ENCODE measurements at places on chromosomes 3 and 15.

- DNase-seq = no peak
Observed at GRCh38 chr15:62750471-62750870, 292.1 kb upstream of the TPM1 start.

DNA sequence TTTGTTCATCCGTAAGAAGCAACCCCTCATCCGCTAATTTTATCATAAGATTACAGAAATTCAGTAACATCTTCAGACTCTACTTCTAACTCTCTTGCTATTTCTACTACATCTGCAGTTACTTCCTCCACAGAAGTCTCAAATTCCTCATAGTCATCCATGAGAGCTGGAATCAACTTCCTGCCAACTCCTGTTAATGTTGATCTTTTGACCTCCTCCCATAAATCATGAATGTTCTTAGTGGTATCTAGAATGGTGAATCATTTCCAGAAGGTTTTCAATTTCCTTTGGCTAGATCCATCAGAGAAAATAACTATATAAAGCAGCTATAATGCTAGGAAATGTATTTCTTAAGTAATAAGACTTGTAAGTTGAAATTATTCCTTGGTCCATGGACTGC is 115.1 kb downstream of the TAFA4 start:
- DNase-seq = no peak

- no peak for DNase-seq
Observed at GRCh38 chr15:65115542-65115941, 542 bp upstream of the UBAP1L start.

GRCh38 chr3:130014526-130014925 is 40.0 kb downstream of the TRH start:
- peak; percentile 3 for DNase-seq

DNA sequence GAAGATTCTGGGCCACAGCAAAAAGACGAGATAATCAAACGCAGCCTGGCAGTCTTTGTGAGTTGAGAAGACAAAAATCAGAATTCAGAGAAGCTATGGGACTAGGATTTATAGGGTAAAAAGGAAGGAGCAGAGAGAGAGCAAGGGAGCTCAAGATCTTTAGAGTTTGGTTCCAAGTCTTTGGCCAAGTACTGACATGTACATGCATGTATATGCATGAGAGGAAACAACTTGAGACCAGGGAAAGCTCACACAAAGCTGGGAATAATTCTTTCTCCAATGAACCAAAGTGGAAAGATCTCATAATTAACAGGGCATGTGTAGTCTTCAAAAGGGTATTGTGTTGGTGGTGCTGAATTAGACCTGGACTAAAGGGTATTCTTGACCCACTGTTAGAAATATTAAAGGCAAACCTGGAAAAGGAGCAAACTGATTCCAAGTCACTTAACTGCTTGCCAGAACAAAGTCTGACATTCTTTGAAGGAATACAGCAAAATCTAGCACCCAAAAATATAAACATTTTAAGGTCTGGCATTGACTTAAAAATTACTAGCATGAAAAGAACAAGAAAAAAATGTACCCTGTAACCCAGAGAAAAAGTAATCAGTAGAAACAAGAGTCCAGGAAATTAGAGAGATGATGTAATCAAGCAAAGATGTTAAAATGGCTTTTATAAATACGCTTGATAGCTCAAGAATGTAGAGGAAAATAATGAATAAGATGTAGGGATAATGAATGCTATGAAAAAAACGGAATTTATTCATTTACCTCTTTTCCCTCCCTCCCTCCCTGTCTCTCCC is 226.0 kb upstream of the CGNL1 start:
- DNase-seq = no peak

- no peak for DNase-seq
Observed at GRCh38 chr3:14406336-14406735, 3.9 kb downstream of the SLC6A6 start.

DNA sequence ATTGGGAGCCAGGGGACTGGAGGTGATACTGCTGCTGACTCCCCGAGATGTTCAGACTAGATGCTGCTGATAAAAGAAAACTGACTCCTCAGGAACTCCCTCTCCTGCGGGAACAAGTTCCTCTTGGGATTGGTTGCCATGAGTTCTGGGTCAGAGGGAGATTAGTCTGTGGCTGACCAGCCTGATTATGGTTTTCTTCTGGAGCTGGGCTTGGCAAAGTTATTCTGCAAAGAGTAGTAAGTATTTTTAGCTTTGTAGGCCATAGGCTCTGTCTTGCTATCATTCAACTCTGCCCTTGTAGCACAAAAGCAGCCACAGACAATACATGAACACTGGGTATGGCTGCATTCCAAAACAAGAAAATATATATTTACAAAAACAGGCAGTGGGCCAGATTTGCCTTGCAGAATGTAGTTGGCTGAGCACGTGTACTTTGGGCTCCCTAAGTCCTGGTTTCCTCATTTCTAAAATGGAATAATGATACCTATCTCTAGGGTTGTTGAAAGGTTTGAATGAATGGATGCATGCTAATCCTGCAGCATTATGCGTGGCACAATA is 796.8 kb downstream of the AGBL1 start:
- no peak for DNase-seq

DNA sequence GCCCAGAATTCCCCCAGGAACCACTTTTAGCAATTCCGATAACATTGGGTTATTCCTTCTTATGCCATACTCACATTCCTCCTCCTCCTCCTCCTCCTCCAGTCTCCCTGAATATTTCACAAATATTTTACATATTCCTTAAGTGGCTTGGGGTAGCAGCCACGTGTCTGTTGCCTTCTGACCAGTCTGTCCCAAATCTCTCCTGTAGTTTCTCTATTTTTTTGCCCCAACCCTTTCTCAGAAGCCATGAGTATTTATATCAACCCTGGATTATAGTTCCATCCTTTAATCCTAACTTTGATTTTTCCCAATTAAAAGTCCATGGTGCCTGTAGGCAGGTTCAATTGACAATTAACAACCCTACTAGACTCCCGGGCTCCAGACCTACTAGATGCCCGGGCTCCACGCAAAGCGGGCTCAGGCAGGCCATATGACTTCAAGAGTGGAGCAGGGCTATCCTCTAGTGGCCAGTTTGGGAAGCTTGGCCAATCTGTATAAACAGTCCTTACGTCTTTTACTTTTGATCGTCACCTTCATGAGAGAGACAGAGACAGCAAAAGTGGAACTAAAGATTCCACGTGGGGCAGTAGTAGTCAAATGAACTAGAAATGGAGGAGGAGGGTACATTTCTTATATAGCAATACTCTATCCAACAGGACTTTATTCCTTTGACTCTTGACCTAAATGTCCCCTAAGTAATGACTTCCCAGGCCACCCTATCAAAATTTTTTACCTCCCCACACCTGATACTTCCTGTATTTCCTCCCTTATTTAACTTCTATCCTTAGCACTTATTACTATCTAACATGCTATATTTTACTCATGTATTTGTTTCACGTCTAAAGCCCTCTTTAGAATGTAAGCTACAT is 69.7 kb downstream of the USF3 start:
- DNase-seq = peak; percentile 72

- no peak for DNase-seq
Observed at GRCh38 chr3:16837602-16838001, 47.2 kb upstream of the PLCL2 start.

GRCh38 chr3:59655418-59656015 is 605.7 kb upstream of the CFAP20DC start:
- DNase-seq = no peak

DNA sequence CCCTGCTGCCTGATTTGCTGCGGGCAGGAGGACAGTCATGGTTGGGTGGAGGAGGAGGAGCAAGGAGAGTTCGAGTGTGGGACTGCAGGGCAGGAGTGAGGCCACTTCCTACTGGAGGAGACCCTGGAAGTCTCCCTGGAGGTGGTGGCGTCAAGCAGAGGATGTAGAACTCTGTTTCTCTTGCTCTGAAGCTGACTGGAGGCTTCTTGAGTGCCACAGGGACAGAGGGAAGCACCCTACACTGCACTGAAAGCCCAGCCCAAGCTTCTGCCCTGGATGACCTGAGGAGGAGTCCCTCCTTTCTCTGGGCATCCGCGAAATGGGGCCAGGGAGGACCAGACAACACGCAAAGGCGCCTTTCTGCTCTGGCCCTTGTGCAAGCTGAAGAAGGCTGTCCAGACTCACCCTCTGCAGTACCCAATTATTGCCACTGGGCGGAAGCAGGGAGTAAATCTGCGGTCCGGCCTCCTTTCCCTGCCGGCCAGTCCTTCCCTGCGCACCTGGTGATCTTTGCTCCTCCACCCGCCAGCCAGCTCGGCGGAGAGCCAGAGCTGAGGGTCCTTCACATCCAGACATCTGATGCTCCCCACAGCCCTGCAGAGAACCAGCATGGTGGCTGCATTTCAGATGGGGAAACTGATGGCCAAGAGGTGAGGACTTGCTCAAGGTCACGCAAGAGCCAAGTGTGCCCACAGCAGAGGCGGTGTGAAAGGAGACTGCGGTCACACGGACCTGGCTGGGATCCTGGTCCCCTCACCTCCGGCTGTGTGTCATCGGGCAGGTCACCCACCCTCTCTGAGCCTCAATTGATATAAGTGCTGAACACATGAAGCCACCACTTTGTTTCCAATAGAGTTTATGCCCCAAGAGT is 207.1 kb downstream of the TBC1D2B start:
- DNase-seq = peak; percentile 70

- DNase-seq = no peak
Observed at GRCh38 chr3:68057637-68058320, 403.4 kb upstream of the SUCLG2 start.
